Activated CD4-positive, alpha-beta T cell treated with anti-CD3 and anti-CD28 coated beads for 4 hours (primary cell): ENCODE measurements at places on chromosomes 1 and 21.

DNA sequence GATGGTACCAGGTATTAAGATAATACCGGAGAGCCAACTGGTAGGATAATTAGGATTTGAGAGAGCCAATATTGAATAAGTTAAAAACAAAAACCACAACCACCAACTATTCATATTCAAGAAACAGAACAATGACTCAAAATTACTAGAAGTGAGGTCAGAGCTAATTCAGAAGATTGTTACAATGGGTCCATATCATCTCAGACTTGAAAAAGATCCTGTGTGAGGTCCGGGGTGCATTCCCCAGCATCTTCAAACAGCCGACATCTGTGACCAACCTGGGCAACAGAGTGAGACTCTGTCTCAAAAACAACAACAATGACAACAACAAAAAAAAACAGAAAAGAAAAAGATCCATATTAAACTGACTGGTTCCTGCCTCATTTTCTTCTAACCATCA, 18.6 kb downstream of the AK2 start:
- DNase-seq: no peak

GRCh38 chr1:46996659-46997281, 26.7 kb upstream of the CYP4X1 start:
- DNase-seq: no peak

GRCh38 chr1:207431508-207431907, 22.6 kb upstream of the CR2 start:
- DNase-seq: no peak

GRCh38 chr1:113210248-113210647, 137.2 kb downstream of the LRIG2 start:
- DNase-seq: no peak

- DNase-seq: no peak
Observed at GRCh38 chr1:12593621-12594066, 24.4 kb downstream of the DHRS3 start.

DNA sequence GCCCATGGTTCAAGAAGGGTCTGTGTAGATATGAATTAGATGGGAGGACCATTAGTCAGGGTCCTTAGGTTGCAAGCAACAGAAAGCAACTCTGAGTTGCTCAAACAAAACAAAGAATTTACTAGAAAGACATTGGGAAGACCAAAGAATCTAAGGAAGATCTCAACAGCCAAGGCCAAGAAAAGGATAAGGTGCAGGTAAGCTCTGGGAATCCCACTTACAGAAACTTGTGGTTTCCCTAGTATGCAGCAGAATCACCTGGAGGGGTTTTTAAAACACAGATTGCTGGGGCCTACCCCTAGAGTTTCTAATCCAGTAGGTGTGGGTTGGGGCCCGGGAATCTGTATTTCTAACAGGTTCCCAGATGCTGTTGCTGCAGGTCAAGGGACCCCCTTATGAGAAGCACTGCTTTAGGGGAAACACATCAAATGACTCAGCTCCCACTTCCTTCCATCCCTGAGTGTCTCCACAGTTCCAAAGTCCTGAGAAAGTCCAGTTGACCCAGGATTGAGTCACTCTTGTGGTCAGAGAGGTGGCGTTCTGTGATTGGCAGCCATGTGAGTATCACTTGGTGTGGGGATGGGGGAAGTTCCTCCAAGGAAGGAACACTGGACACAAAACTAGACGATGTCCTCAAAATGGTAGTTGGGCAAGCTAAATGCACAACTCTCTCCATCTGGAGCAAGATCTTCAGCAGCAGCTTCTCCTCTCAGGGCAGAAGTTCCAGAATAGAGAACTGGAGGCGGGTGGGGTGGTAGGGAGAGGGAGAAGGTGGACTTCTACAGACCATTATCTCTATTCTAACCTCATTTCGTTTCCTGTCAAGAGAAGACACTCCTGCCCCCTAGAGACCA, 24.2 kb upstream of the EYA3 start:
- DNase-seq: no peak

DNA sequence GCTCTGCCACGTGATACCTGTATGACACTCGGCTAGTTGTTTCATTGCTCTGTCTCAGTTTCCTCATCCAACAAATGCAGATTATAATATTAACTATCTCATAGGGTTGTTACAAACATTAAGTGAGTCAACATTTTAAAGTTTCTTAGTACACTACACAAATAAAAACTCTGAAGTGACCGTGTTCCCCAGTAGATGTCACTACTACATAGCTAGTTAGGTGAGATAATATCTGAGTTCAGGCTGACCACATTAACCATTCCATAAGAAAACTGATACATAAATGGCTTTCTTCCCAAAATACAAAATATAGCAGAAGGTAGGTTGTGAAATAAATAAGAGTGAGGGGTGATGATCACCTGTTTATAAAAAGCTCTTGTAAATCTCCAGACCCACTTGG, 214.1 kb downstream of the NUF2 start:
- no peak for DNase-seq

GRCh38 chr1:15847893-15848142, 311 bp downstream of the SPEN start:
- DNase-seq: no peak

DNA sequence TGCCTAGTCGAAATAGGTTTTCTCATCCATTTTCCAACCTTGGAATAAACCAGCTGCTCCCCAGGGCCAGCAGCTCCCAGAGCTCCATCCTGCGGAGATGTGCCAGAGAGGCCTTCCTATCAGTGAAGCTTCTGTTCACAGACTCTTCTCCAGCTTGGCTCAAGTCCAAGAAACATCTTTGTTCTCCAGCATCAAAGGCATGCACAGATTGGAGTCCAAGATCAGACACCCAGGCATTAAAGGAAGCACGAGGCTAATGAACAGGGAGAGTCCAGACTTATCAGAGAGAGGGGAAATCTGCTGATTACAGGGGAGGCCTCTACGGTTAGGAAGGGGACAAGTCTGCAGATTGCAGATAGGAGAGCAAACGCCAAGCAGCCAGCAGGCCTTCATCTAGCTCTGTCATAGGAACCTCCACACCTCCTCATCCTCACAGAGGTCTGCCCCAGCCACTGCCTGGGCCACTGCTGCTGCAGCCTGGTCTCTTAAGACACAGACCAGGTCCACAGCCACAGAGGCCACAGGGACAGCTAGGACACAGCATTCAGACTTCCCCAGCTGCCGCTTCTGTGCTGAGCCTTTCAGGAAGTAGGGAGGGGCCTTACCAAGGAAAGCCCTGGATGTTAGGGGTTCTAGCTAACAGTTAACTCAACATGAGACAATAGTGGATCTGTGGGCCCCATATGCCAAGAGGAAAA, 3.4 kb downstream of the PRR9 start:
- no peak for DNase-seq

DNA sequence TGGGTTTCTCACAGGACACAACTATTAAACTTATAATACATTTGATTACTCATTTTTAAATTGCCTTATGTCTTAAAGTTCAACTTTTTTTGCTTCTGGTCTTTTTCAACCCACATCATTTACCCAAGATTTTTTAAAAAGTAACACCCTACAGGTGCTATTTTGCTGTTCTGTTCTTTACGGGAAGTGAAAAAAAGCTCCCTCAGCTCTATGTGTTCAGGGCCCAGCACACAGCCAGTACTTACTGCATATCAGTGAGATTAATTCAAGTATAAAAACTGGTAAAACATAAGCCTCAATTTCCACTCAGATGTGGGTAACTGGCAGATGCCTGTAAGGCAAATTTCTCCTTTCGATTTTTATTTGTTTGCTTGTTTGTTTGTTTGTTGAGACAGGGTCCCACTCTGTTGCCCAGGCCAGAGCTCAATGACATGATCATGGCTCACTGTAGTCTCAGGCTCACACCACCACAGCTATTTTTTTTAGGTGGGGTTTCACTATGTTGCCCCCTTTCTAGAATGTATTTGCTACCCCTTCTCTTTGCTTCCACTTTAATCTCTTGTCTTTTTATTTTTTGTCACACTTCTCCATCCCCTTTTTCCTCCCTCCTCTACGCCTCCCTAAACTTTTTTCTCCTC, 20.3 kb downstream of the RNASEL start:
- DNase-seq: no peak

DNA sequence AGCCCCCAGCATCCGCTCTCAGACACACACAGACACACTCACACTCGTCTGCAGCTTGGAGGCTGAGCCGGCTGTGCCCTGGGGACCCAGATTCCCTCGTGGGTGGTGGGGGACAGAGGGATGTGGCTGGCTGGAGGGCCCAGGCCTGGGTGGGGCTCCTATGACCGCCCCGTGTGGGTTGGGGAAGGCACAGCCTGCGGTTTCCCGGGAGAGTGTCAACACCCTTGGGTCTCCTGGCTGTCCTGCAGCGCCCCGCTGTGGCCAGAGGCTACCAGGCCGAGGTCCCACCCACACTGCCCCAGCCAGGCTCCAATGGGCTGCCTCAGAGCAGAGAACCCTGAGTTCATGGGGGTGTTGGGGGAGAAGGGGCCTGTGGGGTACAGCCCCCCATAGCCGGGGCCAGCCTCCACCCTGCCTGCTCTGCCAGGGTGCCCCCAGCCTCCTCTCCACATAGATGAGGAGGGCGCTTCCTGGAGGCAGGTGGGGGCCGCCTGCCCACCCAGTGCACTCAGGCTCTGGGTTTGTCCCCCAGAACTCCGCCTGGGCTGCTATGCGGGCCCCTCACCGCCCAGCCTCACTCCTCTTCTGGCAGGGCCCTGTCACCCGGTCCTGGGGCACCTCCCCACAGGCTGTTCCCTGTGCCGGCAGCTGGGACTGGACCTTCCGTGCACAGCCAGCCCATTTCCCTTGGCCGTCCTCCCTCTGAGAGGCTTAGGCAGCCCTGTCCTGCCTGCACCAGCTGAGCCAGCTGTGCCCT, at the start of gene TTC34:
TTC34 (minus strand) TSS at position 159 of the 757 bp plus-strand sequence. CDS start 866 bp downstream, outside the sequence.
- DNase-seq: peak; percentile 16

GRCh38 chr1:179264507-179264906, 29.1 kb upstream of the SOAT1 start:
- DNase-seq: no peak

GRCh38 chr21:38848187-38848609, 42.5 kb downstream of the ETS2 start:
- no peak for DNase-seq

DNA sequence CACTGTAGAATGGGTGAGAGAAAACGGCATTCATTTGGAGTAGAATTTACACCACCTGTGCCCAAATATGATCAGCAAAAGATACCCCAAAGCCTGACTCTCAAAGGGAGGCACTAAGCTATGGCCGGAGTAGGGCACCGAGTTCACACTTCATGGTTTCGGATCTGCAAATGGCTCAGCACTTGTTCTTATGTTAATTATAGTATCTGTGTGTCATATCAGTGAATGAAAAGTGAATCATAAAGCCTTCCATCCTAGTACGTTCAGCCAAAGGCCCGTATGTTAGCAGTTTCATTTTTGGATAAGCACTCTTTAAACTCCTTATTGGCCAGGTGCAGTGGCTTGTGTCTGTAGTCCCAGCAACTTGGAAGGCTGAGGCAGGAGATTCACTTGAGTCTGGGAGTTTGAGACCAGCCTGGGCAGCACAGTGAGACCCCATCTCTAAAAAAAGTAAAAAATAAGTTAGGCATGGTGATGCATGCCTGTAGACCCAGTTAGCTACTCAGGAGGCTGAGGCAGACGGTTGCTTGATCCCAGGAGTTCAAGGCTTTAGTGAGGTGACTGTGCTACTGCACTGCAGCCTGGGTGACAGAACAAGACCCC, 4.9 kb upstream of the CORT start:
- no peak for DNase-seq

GRCh38 chr1:79852004-79852403, 845.5 kb upstream of the ADGRL4 start:
- DNase-seq: no peak

- no peak for DNase-seq
Observed at GRCh38 chr1:180912801-180913565, at the start of gene KIAA1614. KIAA1614 (plus strand) TSS chr1:180912897; CDS start chr1:180913244, 347 bp downstream.

- DNase-seq: no peak
Observed at GRCh38 chr1:168504064-168504837, 39.5 kb downstream of the XCL2 start.

DNA sequence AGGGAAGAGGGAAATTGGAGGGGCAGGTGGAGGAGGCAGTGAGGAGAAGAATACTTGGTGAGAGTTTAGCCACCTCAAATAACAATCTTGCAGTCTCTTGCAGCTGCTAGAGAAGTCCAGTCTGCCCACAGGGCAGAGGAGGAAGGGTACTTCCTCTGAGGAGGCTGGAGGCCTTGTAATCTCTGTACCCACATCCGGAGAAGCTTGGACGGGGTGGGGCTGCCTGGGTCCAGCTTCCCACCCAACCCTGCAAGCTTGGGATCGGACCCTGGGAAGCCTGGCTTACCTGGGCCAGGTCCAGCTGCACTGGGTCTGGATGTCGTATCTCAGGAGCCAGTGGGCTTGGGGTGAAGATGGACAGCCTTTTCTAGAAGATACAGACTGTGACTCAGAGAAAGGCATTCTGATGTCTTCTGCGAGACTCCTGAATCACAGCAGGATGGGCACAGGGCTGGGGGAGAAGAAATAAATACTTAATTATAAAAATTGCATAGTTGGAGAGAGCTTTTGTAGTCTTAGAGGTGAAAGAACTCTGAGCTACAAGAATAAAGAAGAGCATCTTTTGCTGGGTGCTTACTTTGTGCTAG, 111.8 kb upstream of the JUN start:
- no peak for DNase-seq

DNA sequence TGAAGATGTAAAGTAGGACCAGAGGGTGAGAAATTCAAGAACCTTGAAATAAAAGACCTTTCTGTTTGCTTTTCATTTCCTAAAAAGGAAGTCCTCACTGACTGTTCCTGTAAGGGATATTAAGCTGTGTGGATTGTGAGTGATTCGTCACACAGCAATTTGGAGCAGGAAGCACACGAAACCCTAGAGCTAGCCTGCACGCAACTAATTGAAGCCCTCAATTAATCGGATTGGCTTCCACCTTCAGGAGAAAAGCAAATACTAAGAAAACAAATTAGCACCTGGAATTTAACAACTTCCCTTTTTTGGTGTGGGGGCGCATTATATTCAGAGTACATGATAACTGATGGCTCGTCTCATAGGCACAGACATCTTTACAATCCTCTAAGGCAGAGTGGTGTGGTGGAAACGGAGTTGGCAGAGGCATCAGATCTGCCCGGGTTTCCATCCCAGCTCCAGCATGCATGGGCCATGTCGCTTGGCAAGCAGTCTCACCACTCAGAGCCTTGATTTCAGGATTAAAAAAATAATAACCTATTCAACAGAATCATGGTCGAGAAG, 95.2 kb downstream of the KCNJ15 start:
- no peak for DNase-seq

DNA sequence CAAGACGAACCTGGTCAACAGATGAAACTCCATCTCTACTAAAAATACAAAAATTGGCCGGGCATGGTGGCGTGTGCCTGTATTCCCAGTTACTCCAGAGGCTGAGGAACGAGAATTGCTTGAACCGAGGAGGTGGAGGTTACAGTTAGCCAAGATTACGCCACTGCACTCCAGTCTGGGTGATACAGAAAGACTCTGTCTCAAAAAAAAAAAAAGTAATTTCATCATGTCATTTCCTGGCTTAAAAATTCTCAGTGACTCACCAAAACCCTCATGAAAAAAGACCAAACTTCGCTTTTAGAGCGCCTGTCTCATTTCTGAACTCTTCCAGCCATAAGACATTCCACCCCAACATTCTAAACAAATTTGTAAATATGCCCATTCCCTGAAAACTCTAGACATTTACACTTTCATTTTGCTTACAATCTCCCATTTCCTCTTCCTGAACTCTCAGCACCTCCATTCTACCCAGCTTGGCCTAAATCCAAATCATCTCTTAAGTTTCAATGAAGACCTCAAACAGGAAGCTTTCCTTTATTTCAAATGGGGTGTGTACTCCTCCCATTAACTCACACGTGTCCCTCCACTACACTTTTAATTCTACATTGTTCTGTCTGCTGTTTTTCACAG, 50.5 kb upstream of the PRRC2C start:
- DNase-seq: peak; percentile 8
